ENCODE measurements at places on chromosomes 7 and 10.

DNA sequence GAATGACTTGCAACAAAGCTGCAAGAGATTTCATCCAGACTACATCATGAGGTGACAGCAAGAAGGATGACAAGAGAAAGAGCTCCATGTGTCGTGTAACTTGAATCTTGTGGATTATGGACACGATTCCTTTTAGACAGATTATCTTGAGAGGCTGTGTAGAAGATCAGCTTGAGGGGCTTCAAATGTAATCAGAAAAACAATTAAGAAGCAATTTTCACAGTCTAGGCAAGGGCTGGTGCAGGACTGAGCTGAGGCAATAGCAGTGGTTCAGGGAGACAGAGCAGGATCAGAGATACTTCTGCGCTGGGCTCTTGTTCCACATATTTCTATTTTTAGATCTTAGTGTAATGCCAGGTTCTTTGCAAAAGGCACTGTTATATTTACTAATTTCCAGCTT is 253.0 kb upstream of the COBL start:
- DNase-seq: no peak

DNA sequence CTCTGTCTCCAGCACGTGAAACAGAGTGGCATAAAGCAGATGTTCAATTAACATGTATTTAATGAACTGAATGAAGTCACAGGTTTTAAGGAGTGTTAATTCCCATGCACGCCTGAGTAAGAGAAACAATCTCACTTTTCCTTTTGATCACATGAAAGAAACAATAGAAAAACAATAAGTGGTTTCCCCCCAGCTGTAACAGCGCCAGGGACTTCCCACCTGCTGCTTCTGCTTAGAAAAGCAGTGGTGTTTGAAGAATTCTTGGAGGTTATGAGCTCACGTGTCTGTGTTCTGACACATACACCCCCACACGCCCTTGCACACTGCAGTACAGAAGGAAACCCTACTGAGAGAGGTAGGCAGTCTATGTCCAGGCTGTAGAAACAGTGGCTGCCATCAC is 51.3 kb upstream of the FRMD4A start:
- peak; percentile 2 for DNase-seq

DNA sequence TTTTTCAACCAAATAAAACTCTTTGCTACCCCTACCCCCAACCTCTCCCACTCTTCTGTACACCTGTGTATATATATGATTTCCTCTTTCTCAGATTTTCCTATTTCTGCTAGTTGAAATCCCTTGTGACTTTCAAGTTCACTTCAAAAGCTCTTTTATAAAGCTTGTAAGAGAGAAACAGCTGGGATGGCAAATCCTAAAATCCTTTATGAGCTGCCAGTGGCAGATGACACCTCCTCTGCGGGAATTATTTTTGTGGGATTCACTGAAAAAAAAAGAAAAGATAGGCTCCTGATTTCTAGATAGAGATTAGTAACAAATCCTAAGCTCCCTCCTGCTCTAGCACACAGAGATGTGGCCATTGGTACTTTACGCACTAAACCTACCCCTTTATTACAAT is 92.9 kb downstream of the AHR start:
- DNase-seq: no peak

DNA sequence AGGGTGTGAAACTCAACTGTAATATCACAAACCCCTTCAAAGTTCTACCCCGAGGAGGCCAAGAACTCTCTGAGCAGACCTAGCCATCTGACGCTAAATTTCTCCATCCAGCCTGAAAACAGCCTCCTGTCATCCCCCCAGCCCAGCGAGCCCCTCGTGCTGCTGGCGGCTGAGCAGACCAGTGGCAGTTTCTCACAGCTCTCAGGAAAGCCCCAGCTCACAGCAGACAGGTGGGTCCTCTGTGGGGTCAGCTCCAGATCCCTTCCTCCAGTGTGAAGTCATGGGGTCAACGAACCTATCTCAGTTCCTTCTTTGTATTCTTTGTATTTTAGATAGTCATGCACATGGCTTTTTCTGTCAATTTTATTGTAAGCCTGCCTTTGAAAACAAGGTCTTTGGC is 7.8 kb downstream of the GARIN1A start:
- no peak for DNase-seq

DNA sequence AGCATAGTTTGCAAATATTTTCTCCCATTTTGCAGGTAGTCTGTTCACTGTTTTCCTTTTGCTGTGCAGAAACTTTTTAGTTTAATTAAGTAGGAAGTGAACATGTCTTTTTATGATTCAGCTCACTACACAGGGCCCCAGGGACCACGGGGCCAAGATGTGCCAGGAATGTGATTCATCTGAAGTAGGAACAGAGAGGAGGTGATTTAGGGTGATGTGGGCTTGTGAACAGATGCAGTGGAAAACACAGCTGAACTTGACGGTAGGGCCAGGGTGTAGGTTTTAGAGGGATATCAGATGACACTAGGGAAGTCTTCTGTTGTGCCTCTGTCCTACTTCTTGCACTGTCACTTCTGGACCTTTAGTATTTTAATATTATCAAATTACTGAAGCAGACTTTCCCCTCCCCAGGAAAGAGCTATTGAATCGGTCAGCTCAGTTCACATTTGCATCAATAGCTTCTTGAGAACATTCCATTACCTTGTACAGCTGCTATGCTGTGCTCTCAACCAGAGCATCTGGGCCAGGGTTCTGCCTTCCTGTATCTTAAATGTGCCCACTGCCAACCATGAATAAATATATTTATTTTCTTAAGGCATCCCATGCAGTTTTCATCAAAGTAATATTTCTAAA is 96.9 kb downstream of the OSBPL3 start:
- no peak for DNase-seq

GRCh38 chr10:14658331-14659127 is 116.2 kb downstream of the FAM107B start:
- DNase-seq: no peak

GRCh38 chr10:62643606-62644587 is 160.6 kb upstream of the ADO start:
- DNase-seq: no peak

- no peak for DNase-seq
These were observed 81.7 kb downstream of the NKX6-2 start for GRCh38 chr10:132704008-132704814.

GRCh38 chr10:15353471-15354017 is 17.5 kb downstream of the FAM171A1 start:
- DNase-seq: no peak

DNA sequence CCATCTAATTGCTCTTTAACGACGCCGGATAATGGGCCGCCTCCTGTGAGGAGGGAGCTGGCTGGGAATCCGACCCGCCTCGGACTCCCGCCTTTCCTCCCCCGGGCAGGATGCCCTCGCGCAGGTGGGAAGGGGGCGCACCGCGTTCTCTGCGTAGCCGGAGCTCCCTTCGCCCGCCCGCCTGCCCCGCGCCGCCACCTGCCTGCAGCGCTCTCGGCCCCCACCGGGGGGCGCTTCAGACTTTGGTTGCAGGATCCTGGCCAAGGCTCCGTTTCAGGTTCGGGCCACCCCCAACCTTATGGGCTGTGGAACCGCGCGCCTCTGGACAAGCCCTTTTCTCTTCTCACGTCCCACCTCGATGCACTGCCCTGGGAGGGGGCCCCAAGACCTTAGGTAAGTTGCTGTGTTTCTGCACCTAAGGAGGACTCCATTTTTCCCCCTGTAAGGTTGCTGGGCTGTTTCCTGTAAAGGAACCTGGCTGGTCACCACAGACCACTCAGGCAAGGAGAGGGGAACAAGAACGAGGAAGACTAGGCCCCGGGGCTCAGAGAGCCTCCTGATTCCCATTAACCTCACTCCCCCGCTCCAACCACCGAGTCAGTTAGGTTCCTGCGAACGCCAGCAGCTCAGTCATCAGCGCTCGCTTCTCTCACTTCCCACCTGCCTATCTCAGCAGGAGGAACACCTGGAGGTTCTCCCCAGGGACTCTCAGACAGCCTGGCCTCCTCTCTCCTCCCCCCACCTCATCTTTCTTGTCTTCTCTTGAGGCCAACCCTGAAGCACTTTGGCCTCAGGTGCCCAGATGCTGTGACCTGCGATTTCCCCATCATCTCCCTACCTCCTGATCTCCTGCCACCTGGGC is 11.3 kb upstream of the KAZALD1 start:
- peak; percentile 80 for DNase-seq

DNA sequence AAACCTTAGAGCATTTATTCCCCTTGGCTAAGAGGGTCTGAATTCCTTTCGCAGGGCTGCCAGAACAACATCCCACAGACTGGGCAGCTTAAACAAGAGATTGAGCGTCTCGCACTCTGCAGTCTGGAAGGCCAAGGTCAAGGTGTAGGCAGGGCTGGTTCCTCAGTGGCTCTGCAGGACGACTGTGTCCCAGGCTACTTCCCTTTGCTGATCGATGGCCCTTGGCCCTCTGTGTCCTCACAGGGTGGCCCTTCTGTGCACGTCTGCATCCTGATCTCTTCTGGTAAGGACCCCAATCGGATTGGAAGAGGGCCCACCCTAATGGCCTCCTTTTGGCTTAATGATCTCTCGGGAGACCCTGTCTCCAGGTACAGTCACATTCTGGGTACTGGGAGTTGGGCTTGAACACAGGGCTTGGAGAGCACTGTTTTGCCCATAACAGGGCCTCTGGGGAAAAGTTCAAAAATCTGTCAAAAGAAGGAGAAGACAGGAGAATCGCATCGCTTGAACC is 35.1 kb upstream of the DNAJB6 start:
- no peak for DNase-seq

DNA sequence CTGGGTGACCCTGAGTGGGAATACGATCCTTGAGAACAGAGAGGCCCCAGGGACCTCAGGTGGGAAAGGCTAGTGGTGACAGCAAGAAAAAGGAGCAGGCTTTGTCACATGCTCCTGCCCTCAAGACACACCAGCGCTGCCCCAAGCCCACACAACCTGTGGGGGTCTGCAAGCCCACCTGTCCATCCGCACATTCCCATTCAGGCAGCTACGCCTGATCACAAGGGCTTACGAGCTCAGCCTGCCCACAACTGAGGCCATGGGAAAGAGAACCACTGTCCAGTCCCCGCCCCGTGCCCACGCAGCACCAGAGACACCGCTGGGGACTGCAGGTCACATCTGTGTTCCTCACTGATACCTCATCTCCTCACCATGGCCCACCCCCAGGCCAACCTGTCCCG is 26.7 kb downstream of the EBF3 start:
- no peak for DNase-seq

- DNase-seq: no peak
These were observed 186.2 kb downstream of the CFTR start for GRCh38 chr7:117666031-117666430.

GRCh38 chr7:117962366-117962994 is 89.2 kb upstream of the CTTNBP2 start:
- DNase-seq: no peak

Data from NCI-H1417 (cell line).